NCI-H2227 treated with DMSO at 0.1 percent for 48 hours (cell line): ENCODE measurements at places on chromosomes 3 and 15.

DNA sequence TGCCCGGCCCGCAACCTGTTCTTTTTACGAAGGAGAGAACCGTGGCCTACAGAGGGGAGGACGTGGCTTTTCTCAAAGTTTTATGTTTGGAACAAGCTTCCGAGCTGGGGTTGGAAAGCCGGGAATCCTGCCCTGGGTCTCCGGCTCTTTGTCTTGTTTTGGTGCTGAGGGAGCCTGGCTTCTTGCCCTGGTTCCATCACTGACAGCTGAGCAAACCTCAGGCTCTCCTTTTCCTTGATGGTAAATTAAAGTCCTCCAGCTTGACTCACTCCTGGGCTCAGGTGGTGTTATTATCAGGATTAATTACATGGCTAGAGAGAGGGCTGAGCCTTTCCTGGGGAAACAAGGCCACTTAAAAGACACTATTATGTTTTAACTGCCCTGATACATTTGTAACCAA is 289.5 kb upstream of the RGMA start:
- peak; percentile 46 for DNase-seq

DNA sequence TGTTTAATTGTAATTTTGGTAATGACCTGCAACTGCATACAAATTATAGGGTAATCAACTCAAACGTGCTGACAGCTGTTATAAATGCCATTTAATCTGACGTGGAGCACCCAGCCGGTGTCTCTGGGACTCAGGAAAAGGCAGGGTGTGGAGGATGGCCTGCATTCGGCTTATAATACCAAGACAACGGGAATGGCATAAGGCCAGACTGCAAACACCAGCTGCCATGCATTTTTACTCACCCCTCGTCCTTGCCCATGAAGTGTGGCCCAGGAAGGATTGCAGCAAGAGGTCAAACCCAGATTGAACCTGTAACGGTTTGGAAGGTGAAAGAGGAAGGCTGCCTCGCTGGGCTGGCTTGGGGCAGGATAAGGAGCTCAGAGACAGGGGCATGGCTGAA is 96.4 kb downstream of the WNT7A start:
- no peak for DNase-seq

DNA sequence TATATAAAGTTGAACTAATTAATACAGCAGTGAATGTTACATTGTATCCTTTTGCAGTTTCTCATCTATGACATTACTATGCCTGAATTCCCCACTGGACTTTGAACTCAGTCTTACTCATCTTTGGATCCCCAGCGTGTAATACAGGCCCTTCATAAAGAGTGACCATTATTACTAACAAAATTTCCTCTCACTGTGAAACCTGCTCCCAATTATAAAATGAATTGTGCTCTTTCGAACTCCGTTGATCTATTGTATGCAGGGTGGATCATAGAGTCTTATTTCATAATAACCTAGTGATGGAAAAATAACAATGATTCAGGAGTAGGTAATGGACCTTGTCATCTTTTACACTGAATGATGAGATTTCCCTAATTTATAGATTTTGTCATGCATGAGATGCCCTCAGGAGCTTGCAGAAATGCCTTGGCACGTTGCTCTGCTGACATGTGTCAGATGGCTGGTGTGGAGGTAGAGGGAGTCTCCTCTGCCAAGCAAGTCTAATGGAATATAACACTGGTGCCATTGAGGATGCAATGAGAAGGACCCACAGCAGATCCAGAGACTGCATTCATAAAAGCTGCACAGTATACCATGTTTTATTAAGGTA is 25.5 kb downstream of the B3GNT5 start:
- peak; percentile 11 for DNase-seq

DNA sequence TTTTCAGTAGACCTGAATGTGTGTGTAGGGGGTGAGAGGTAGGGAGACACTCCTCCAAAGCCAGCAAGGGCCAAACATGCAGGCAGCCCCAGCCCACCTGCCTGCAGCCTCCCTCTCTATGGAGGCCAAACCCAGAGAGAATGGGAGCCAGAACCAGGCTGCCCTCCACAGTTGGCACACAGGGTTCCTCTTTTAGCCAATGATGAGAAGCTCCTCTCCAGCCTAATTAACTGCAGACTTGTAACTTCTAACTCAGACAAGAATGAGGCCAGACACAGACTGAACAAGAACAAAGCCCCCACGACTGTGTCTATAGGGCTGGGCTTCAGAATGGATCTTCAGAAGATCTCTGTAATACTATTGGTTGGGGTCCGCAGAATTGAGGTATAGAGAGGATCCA is 12.3 kb upstream of the TLE3 start:
- DNase-seq, result no peak

- DNase-seq, result no peak
These were observed 6.0 kb downstream of the UNC13C start for GRCh38 chr15:53984221-53984620.
